ENCODE measurements at places on chromosomes 2 and 18.
A peak's percentile ranks its signal among the peaks of the same experiment; 100 is the strongest.

DNA sequence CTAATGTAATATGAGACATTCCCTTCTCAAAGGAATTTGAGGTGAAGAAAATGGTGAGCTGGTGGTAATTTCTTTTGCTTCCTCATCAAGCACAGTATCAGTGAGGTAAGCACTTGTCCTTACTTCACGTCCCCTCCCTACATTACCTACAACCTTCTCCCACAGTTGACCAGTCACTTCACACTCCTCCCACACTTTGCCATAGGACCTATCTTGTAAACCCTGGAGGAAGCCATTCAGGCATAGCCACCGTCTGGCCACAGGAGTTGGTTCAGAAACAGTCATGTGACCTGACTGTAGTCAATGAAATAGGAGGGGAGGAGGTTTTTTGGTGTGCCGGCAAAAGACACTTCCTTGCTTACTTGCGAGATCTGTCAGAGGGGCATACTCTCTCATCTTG, 12.1 kb downstream of the ACOXL start:
- no peak for DNase-seq

GRCh38 chr2:143262389-143262788, 133.2 kb downstream of the ARHGAP15 start:
- DNase-seq: no peak

DNA sequence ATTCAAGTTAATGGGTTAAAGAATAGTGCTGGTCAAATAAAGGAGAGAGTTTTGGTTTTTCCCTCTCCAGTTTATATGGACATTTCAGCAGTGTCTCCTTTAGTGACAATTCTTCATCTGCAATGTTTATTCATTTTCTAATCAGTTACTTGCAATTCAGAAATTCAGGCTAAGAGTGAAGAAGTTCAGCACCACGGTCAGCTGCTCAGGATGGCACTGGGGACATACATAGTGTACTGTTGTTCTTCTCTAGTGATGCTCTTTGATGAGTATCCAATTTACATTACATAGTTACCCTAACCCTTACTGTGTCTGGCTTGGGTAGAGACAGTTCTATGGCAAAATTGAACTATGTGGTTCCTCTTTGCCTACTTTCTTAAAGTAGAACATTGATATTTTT, 412.7 kb downstream of the CNTNAP5 start:
- DNase-seq: no peak

DNA sequence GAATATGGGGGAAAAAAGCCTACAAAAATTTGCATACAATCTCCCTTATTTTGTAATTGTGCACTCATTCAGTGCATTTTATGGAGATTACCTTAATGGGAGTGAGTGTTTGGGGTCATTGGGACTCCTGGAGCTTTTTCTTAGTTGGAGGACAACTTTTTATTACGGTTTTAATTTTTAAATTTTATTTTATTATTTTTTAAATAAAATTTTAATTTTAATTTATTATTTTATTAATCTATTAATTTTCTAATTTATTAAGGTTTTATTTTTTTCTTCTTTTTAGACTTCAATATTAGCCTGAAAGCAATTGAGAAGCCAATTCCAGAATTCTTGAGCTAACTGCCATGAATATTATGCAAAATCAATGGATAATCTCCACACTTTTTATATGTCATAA, 355.0 kb downstream of the SOCS6 start:
- DNase-seq: no peak

- DNase-seq: peak; percentile 58
Observed at GRCh38 chr2:16386031-16386430, 279.6 kb downstream of the CYRIA start.

DNA sequence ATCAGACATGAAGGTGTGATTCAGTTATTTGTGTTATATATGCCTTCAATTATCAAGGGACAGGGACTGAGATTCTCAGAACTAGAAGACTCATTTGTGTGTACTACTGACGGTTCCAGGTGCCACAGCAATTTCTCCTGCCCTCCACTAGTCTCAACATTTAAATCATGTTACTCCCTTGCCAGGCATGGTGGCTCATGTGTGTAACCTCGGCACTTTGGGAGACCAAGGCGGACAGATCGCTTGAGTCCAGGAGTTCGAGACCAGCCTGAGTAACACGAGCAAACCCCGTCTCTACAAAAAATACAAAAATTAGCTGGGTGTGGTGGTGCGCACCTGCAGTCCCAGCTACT, 1.1 kb downstream of the CNDP2 start:
- no peak for DNase-seq

- no peak for DNase-seq
Observed at GRCh38 chr2:176385219-176385759, 116.0 kb downstream of the MTX2 start.

- no peak for DNase-seq
Observed at GRCh38 chr2:46494596-46494995, 15.2 kb downstream of the TMEM247 start.

DNA sequence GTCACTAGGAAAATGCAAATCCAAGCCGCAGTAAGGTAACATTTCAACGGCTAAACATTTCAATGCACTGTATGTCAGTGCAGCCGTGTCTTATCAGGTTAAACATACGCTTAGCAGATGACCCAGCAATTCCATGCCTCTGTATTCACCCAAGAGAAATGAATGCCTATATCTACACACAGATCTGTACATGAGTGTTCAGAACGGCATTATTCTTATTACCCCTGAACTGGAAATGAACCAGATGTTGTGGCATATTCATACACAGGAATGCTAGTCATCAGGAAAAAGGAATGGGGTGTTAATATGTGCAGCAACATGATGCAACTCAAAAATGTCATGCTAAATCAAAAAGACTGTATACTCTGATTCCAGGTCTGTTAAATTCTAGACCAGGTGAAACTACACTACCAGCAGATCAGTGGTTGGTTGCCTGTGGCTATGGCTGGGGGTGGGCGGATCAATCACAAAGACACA, 80.4 kb upstream of the RPL31 start:
- no peak for DNase-seq

DNA sequence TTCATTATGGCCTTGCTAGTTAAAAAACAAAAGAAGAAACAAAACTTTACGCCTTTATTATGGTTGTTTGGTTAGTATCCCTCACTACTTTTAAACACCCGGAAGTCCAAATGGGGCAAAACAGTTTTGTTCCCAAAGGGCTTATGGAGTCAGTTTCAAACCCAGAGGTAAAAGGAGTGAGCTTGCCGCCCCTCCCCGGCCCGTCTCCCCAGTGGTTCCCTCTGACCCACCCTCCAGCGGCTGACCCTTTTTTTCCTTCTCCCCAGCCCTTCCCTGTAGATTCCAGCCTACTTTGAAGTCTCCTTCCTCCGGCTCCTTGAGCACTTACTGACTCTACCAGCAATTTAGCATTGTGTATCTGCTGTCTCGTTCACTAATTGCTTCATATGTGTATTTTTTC, 209.2 kb downstream of the ICOS start:
- no peak for DNase-seq

DNA sequence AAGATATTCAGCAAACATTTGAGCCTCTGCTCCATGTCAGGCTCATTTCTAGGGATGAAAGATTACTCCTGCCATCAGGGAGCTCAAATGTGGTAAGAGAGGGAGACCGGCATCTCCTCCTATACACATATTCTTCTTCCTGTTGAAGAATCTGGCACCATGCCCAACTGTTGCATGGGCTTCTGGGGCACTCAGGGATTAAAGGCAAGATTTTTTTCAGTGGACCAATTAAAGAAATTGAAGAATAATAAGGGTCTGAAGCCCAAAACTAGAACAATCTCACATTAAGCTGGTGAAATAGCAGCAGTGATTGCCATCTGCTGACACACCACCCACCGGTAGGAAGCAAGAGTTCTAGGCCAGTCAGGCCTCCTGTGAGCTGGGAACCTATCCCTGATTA, 145.4 kb upstream of the LYPD6 start:
- no peak for DNase-seq

DNA sequence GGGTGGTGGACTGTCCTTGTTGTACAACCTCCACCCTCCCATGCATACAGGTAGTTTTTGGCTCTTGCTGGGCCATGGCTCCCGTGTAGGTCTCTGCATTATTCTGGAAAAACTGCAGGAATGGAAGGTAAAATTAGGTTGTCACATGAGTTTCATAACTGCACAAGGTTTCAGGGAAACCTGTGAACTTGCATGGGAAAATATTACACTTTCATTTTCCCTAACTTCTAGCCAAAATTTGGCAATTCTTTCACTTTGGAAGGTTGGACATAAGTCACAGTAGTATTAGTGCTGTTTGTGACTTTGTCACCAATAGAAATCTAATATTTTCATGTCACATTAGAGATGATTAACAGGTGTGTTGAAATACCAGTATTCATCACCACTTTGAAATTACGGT, 118.1 kb upstream of the MGAT5 start:
- DNase-seq: no peak

All from NCI-H1105 (cell line).